Activated CD8-positive, alpha-beta memory T cell treated with anti-CD3 and anti-CD28 coated beads for 1 hour (primary cell): ENCODE measurements at places on chromosomes 4 and X.

GRCh38 chrX:78708816-78709215, 38.7 kb upstream of the LPAR4 start:
- no peak for DNase-seq

DNA sequence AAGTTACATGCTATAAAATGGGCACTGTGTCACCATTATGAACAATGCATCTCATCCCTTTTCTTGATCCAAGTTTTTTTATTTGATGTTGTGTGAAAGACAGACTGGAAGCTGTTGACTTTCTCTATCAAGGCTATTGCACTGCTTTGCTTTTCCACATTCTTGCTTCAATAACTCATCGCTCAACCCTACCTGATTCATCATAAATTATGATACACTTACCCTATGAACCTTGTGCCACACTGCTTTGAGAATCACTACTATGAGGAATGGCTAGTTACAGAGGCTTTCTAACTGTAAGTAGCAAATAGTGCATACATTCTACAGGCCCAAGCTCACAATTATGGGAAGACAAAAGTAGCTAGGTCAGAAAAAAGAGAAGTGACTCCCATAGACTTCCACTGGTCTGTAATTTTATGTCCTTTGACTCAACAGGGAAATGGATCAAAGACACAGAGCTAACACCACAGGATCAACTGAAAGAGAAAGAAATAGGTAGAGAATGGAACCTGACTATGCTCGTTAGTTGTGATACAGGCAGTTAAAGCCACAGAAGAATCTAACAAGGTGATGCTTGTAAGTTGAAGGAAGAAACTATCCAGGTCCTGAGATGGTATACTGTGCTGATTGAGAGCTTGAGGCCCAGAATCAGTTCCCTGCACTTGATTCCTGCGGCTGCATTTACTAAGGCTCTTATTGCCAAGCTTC, 163.5 kb downstream of the PPP3CA start:
- DNase-seq: no peak

GRCh38 chr4:78601013-78601412, 49.4 kb downstream of the ANXA3 start:
- DNase-seq: no peak

- DNase-seq: no peak
Observed at GRCh38 chr4:78207951-78208350, 150.8 kb downstream of the FRAS1 start.

DNA sequence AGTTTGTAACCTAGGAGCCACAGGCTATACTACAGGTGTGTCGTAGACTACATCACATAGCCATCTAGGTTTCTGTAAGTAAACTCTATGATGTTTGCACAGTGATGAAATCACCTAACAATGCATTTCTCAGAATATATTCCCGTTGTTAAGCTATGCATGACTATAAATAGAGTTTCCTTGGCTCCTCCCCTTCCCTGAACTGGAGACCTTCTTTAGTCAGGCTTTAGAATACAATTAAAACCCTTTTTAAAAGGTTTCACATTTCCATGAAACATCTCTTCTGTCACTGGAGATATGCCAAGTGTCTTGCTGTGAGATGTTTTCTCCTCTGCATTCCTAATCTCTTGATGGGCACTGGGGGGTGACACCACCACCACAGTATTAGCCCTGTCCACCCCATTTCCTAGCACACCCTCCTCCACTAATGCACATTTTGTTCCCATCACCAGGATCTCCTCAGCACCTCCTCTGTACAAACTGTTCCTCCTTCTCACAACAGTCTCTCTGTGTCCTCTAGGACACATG, 334.6 kb upstream of the CPEB2 start:
- no peak for DNase-seq

DNA sequence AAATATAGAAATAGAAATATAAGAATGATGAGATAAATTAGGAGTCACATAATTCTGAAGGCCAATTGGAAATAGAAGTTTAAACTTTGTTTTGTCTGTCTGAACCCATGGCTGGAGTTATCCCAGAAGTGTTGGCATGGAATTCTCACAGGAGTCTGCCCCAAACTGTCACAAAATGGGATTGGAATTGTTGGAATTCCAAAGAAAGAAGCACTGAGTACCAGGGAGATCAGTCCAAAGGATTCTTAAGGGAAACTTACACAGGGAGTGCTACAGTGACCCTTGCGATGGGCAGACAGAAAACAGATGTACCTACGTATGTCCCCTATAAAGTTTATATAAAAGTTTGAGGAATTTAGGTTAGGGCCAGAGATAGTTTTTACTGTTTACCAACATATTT, 1607.7 kb downstream of the ARAP2 start:
- DNase-seq: no peak

DNA sequence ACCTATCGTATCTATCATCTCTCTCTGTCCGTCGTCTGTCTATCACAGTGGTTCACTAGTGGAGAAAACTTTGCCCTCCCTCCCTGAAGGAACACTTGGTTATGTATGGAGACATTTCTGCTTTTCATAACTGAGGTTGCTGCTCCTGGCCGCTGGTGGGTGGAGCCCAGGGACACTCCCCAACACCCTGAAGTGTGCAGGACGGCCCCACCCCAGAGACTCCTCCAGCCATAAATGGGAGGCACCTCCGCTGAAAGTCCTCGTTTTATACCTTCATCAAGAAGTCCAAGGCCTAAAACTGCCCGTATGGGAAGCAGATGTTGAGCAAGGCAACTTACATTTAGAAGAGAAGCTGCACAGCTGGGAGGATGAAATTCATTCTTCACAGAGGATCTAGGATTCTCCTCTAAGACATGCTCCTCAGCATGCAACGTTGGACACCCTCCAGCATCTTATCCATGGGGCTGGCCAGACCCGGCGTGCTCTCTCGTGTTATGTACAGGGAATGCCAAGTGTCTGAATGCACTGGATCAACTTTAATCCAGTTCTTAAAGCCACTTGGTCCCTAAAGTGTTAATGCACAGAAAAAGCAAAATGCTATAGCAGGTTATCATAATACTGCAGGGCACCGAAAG, 43.5 kb downstream of the PRKX start:
- no peak for DNase-seq

GRCh38 chr4:1202526-1203011, 30.2 kb upstream of the SPON2 start:
- DNase-seq: no peak

GRCh38 chr4:181611946-181612600, 631.1 kb upstream of the TENM3 start:
- no peak for DNase-seq

DNA sequence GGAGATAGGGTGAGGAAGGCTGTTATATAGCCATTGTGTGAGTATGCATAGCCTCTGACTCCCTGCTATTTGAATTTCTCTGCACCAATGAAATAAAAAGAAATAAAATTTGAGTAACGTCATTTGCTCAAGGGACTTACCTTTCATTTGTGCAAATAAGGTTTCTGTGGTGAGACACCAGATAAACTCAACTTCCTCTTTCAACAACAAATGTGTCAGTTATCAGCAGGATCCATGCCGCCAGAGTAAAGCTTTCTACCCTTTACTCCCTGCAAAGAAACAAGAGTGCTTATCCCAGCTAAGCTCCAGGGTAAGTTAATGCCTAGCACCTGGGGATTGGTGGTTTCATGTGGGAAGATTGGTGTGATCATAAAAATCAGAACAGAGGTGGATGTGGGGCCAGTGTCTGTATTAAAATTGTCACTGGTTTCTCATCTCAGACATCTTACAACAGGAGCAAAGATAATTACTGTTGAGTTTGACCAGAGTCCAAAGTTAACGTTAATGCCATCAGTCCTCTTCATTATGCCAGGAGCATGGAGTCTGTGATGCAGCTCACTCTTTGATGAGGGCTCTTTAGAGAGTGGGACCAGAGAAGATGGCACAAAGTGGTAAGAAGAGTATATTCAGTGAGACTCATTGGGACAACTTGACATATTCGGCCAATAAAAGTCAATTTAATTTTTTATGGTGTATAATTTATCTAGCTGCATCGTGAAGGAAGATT, at the start of gene P2RY10:
P2RY10 (plus strand) TSS at position 206 of the 727 bp plus-strand sequence. CDS start 15,130 bp downstream, outside the sequence.
- peak; percentile 5 for DNase-seq

GRCh38 chrX:38601866-38602265, 40.5 kb downstream of the TSPAN7 start:
- no peak for DNase-seq

- no peak for DNase-seq
Observed at GRCh38 chrX:63400340-63400739, 49.2 kb upstream of the SPIN4 start.

GRCh38 chr4:57971261-57971660, 861.1 kb upstream of the IGFBP7 start:
- no peak for DNase-seq

DNA sequence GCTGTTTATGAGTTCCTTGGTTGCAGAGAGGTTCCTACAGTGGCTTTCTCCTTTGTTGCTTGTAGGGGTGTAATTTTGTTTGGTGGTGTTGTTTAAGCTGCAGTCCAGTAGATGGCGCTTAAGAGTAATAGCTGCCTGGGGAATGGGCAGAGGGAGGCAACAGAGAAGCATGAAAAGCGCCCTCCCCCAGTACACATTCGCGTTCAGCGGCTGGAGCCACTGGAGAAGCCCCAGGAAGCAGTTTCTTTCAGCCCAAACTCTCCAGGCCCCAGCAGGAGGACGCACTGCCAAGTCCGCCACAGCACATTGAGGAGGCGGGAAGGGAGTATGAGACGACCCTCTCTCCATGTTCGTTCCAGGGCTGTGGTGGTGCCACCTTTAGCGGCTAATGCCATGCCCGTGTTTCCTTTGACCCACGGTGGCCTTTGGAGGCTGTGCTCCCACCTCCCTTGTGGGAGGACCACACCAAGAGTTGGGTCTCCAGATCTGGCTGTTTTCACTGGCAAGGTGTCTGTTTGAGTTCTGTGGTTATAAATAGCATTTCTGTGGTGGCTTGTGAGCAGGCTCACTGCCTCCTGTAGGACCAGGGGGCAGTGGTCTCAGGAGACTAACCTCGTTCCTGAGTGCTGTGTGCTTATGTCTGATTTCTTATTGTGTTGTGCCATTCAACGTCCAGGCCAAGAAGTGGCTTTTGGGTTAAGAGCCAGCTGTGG, 252.3 kb downstream of the ARHGAP10 start:
- DNase-seq: no peak

DNA sequence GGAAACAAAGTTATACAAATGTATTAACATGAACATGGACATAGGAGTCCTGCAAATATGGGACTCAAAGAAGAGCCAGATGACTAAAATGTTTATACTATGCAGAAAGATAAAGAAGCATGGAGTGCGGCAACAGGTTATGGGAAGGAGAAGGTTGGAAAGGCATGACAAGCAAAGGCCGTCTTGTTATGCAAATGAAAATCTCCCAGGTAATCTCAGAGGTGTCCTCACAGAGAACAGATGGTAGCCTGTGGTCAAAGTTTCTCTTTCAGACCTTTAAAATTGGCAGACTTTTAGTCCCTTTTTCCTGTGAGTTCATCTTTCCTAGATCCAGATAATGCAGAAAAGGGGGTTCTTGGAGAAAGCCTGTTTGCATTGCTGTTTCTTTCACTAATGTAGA, 116.4 kb upstream of the BEND4 start:
- DNase-seq: no peak

GRCh38 chr4:72312032-72312650, 256.9 kb downstream of the ADAMTS3 start:
- no peak for DNase-seq

DNA sequence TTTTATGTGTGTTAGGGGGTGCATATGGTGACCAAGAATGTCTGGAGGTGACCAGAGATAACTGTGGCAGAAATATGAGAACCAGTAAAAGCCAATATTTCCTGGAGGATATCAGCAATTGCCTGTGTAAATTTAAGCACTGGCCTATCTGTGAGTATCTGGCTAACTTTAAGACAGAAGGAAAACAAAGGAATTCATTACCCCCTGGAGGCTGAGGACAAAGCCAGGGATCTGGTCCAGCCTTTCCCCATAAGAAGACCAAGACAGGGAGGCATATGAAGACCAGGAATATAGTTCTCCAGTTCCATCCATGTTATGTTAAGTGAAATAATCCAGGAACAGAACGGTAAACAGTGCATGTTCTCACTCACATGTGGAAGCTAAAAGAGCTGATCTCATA, 49.2 kb downstream of the MFAP3L start:
- no peak for DNase-seq

GRCh38 chr4:6502747-6503465, 30.5 kb upstream of the PPP2R2C start:
- DNase-seq: no peak

DNA sequence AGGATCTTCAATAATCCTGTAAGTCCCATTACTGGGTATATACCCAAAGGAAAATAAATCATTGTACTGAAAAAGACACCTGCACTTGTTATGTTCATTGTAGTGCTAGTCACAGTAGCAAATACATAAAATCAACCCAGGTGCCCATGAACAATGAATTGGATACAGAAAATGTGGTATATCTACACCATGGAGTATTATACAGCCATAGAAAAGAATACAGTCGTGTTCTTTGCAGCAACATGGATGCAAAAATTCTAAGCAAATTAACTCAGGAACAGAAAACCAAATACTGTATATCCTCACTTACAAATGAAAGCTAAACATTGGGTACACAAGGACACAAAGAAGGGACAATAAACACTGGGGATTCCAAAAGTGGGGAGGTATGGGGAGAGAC, 100.8 kb upstream of the BMP2K start:
- no peak for DNase-seq

DNA sequence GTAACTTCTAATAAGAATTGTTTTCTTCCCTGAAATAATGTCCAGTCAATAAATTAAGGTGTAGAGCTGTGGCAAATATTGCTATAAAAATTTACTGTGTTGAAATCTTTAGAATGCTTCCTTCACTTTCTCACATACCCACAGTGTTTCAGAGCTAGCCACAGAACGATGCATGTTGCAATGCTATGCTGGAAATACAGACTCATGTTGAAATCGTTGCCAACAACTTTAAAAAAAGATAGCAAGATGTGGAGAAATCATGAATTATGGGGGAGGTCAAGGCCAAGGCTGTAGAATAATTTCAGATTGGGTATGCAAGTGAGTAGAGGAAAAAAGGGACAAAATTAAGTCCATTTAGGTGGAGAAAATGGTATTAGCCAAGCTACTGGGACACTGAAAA, 204.8 kb downstream of the VEGFC start:
- DNase-seq: no peak

GRCh38 chrX:63743596-63743995, 41.4 kb downstream of the ARHGEF9 start:
- DNase-seq: no peak

GRCh38 chrX:2552621-2553201, 51.9 kb upstream of the DHRSX start:
- no peak for DNase-seq

GRCh38 chr4:110869862-110870572, 247.1 kb upstream of the PITX2 start:
- DNase-seq: no peak

DNA sequence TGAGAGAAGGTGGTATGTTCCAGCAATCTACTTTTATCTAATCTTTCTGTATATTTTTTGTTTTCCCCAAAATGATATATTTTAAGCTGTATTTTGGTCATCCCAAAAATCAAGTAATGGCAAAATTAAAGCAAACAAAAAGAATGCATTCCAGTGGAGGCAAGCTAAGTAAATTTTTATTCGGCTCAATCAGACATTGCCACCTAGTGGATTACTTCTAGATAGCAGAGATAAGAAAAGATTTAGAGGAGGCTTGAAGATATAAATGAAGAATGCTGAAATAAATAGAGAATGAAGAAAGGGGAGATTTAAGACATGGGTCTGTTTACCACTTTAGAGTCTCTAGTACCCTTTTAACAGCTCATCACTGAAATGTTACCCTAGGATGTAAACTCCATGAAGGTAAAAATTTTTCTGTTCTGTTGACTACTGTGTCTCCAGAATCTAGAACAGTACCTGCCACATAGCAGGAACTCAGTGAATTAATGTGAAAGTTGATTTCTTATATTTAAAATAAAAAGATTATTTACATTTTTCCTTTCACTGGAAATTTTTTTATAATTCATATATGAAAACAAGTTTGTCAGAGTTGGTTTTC, 110.9 kb upstream of the ANK2 start:
- DNase-seq: no peak

- no peak for DNase-seq
Observed at GRCh38 chr4:5361968-5362367, 310.7 kb downstream of the STK32B start.
